ENCODE measurements at places on chromosomes 5 and 9.

DNA sequence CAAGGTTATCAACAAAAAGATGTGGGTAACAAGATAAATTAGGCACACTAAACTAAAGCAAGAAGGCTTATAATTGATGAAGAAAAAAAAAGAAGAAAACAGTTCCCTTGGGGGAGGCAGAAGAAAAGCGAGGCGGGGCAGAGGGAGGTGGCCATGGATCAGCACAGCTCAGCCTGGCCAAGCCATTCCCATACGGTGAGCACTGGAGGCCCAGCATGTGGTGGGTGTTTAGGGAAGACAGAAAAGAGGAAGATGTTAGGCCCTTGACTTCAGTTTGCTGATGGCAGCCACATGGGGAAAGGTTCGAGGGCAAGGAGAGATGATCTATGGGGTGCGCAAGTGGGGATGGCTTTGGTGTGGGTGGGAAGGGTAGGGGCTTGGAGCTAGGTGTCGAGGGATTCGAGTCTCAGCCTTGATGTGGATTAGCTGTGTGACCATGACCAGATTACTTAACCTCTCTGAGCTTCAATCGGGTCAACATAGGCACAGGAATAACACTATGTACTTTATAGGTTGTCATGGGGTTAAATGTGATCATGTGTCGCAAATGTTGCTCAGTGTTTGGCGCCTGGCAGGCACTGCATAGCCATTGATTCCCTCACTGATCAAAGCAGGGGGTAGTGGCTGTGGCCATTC lies 10.3 kb upstream of the STC2 start:
- DNase-seq = no peak

GRCh38 chr9:7117676-7118561 lies 360.1 kb downstream of the KDM4C start:
- no peak for DNase-seq

- DNase-seq = no peak
Measured at GRCh38 chr9:115717298-115717697, 436.3 kb upstream of the PAPPA start.

DNA sequence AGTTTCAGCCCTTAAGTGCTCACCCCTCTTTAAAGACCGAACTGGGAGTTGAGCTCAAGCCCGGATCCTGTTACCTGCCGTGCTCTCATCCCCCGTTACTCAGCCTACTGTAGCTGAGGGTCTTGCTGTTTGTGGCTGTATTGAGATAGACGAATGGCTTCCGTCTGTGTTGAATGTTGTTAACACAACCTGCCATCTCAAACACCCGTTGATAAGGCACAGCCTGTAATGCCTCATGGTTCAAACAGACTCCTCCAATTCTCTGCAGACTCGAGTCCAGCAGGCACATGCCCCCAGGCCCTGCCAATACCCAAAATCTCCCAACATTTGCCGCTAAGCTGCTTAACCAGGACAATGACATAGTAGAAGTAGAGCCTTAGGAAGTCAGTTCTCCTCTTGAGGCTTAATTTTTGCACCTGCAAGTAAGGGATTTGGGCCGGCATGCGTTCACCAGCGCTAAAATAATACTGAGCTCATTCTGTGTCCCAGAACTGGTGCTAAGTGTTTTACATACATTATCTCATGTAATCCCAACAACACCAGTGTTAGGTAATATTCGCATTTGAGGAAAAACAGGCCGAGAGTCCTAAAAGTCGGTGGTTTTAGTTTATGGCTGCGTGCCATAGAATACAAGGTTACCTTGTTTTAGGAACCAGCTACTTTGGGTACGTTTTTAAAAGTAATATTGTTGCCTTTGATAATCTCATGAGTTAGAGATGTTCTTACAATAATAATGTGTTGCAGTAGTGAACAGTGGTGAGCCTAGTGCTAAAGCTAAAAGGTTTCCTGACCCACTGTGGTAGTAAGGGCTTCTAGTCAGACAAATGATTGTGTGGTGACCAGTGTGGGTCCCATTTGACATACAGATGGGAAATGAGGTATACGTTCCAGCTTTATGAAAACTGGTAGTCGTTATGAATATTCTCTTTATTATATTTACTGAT lies 1.5 kb upstream of the RFX3 start:
- peak; percentile 69 for DNase-seq

DNA sequence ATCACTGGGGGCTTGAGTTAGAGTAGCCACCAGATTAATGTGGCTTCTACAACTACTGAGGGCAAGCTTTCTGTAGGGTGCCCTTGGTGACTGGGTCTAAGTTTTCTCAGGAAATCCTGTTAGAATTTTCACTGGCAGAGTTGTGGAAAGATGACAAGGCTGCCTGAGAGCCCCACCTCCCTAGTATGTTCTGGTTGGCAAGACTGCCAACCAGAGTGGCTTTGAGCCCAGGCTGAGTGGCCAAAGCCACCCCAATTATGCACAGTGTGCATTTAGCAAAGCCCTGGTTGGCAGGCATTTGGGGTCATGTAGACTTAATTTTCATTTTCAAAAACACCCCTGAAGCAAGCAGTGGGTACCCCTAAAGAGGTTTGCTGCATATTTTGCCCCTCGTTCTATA lies 136.7 kb upstream of the HAPLN1 start:
- no peak for DNase-seq

- DNase-seq = no peak
Measured at GRCh38 chr5:145510769-145511168, 324.4 kb downstream of the PRELID2 start.

DNA sequence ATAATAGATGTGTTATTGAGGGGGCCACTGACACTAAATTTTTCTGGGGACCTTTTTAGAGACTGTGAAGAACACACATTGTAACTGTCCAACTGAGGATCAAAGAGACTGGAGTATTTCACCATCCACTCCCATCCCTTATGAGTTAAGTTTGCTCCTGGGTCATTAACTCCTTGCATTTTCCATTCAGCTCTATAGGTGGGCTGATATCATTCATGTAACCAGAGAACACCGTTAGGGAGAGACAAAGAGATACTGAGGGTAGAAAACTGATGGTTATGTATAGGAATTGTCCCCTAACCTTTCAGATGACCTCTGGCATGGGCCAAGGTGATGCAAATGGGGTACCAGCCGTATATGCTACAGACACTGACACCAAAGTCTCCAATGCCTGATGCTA lies 142.4 kb upstream of the TLR4 start:
- DNase-seq = no peak

- DNase-seq = no peak
Measured at GRCh38 chr9:129832982-129833381, 2.1 kb downstream of the C9orf78 start.

- DNase-seq = no peak
Measured at GRCh38 chr5:114734238-114734637, 372.4 kb downstream of the KCNN2 start.

DNA sequence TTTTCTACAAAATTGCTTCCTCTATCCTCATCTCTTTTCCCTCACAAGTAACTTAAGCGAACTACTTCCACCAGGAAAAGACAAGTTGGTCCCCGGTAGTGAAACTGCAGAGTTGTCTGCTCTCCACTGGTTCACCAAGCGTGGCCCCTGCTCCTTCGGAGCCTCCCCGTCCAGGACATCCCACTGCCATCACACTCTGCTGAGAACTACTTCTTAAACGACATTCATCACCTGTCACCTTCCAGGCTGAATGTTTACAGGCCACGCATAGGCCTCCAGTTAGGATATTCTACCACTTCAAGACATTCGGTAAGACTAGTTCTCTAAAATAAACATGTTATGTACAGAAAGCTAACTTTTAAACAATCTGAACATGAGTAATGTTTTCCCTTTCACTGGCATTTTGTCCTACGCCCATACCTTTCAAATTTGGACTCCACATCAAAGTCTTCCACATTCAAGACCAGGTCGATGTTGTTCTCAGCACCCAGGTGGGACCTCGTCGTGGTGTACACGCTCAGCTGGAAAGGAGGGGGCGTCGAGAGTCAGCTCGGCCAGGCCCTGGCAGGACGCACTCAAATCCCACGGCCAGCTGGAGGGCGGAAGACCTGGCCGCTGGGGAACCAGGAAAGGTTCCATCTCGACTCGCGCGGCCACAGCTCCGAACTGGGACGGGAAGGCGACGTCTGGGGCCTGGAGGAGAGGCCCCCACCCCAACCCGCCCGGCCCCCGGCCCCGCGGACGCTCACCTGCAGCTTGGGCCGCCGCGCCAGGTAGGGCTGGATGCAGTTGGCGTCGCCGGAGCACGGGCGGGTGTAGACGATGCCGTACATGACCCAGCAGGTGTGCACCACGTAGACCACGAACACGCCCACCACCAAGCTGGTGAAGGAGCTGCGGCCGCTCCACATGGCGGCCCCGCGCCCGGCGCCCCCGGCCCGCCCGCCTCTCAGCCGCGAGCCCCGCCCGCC lies 683 bp downstream of the CLPTM1L start:
- DNase-seq = no peak

- DNase-seq = no peak
Measured at GRCh38 chr5:13217636-13218035, 726.9 kb downstream of the DNAH5 start.

GRCh38 chr5:76365561-76365960 lies 37.5 kb upstream of the IQGAP2 start:
- DNase-seq = no peak

- no peak for DNase-seq
Measured at GRCh38 chr9:104866191-104866590, 61.8 kb downstream of the ABCA1 start.

DNA sequence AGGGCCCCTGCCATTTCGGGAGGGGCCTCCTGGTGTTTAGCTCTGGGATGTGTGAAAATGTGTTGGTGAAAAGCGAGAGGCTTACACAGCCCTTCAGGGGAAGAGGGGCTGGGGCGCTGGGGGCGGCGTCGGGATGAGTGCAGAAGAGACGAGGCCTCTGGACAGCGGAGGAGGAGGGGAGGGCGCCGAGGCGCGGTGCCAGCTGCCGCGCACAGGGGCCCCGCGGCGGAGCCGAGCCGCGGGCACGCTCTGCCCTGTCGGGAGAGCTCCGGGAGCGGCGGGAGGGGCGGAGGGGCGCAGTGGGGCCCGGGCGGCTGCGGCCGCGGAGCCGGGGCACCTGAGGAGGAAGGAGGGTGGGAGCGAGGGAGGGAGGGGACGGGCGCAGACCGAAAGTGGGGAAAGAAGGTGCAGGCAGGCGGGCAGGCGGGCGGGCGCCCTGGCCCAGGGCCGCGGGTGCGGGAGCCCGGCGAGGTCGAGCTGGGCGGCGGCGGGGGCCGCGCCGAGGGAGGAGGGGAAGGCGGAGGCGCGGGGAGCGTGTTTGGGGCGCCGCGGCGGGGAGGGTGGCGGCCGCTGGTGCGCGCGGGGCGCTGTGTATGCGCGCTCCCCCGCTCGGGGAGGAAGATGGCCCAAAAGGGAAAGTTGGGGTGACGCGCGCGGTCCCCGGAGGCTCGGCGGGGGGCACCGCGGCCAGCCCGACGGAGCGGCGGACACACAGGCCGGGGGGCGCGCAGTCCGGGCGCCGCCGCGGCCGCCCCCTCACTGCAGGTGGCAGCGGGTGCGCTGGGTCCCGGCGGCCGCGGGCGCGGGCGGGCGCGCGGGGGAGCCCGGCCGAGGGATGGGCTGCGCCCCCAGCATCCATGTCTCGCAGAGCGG lies at the start of gene PDE8B:
Gene PDE8B (plus strand): TSS at position 590 of the 873 bp plus-strand sequence. CDS start 246 bp downstream, at position 836.
- peak; percentile 60 for DNase-seq

GRCh38 chr5:118006219-118006618 lies 982.1 kb downstream of the DTWD2 start:
- no peak for DNase-seq

DNA sequence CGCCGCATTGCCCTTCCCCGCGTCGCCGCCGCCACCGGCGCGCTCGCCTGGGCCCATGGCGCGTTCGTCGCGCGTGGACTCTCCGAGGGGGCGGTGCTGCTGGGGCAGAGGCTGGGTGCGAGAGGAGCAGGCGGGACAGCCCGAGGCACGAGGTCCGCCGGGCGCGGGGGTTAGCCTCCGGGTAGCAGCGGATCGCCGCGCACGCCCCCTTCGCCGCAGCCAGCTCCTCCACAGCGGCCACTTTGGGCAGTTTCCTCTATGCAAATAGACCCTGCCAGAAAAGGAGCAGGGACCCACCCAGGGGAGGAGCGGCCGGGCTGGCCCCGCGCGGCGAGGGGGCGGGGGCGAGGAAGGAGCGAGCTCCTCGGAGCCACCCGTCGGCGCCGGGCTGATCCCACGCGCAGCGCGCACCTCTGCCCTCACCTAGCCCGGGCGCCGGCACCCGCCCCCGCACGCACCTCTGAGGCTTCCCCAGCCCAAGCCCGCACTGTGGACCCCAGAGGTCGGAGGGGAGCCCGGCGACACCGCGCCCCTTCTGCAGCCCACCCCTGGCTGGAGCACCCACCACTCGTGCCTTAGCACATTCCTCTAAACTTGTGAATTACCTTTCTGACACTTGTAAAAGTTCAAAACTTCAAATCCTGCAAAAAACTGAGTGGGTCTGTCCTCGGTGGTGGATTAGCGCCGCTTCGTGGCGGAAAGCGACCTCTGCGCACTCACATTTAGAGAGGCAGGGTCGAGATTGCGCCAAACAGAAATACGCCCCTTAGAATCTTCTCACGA lies at the start of gene COL23A1:
Gene COL23A1 (minus strand): TSS at position 253 of the 783 bp plus-strand sequence.
- DNase-seq = peak; percentile 86

- DNase-seq = no peak
Measured at GRCh38 chr9:71147368-71147767, 25.9 kb upstream of the TRPM3 start.
